Stimulated activated CD4-positive, alpha-beta T cell treated with anti-CD3 and anti-CD28 coated beads, Interleukin-2, amount 100 ng/mL, for 4 hours (primary cell): ENCODE measurements at places on chromosomes 7 and 10.

DNA sequence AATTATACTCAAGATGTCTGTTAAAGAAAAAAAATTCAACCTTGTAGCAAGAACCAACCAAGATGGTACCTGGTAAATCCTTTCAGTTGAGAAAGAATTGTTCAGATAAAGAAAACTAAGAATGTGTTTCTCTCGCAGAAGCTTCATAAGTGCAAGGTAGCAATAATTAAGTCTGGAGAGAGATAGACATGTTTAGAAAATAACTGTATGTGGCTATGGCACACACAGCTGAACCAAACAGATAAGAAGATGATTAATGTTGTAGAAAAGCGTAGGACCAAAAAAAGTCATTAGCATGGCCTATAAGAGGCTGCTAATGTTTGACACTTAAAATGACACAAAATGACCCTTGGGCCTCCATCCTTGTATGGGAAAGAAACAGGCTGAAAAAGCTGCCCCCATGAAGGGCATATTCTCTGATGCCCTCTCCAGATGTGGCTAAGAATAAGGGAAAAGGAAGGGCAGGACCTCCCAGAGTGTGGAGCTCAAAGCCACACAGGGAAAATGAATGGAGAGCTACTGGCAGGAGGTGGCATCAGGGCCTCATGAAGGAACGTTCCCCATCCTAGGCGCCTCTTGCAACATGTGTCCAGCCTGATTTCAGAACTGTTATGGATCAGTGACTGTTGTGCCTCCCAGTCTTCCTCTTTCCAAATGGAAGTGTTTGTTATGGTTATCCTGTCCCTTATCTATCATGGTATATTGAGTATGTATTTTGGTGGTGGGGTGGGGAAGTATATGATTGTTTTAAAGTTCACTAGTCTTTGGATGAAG lies 30.7 kb downstream of the TLL2 start:
- DNase-seq = no peak

DNA sequence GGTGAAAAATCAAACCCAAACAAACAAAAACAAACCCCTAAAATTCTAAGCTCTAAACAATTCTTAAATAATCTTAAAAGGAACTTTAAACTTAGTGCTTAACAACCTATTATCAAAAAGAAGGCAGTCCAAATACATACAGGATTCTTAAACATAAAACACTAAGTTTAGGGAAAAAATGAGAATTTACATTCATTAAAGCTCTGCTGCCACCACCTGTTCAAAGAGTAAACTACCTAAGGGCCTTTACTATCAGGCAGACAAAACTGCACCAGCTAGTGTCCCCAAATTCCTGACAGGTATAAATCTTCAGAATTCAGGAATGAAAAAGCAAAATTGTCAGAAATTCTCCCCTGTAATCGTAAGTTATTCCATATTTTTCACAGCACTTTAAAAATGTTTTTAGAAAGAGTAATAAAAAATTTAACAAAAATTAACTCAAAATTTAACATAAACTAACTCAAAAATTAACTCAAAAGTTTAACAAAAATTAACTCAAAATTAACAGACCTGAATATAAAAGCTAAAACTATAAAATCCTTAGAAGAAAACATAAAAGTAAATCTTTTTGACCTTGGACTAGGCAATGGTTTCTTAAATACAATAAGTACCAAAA lies 55.1 kb downstream of the PDZD8 start:
- no peak for DNase-seq

DNA sequence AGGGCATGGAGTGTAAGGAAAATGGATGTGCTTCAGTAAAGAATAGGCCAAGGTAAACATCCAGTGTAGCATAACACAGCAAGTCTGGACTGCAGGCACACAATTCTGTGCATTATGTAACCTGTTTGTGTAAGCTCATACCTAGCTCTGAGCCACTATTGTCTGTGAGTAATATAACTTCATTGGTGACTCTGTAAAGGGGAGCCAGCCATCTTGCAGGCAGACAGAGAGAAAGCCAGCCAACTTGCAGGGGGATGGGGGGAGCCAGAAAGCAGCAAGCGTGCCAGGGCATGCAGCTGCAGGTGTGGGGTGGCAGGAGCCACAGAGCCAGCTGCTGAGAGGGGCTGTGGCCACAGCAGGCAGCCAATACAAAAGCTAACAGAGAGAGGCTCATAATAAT lies 449.2 kb downstream of the IPMK start:
- DNase-seq = no peak

DNA sequence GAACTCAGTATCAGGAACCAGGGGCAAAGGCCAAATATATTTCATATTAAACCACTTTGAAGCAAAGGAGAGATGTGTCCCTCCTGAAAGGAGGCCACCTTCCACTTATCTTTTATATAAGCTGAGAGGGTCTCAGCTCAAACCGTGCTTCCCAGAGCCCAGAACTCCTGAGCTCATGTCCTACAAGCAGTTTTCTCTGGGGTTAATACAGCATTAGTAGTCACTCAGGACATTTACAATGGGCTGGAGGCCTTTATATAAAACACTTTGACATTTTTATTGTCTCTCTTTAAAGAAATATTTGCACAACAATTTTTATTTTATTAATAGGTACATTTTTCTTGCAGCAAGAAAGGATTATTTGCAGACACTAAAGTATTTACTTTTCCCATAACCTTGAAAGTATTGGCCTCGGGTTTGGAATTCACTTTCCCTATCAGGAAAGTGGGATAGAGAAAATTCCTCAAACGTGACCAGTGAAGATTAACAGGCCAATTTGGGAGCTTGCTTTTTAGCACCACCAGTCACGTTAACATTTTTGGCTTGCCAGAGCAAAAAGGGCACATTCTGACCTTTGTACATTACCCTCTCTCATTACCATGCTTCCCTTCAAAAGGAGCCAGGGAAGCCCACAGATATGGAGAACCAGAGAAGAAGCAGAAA lies 464.9 kb upstream of the NRP1 start:
- DNase-seq = no peak

DNA sequence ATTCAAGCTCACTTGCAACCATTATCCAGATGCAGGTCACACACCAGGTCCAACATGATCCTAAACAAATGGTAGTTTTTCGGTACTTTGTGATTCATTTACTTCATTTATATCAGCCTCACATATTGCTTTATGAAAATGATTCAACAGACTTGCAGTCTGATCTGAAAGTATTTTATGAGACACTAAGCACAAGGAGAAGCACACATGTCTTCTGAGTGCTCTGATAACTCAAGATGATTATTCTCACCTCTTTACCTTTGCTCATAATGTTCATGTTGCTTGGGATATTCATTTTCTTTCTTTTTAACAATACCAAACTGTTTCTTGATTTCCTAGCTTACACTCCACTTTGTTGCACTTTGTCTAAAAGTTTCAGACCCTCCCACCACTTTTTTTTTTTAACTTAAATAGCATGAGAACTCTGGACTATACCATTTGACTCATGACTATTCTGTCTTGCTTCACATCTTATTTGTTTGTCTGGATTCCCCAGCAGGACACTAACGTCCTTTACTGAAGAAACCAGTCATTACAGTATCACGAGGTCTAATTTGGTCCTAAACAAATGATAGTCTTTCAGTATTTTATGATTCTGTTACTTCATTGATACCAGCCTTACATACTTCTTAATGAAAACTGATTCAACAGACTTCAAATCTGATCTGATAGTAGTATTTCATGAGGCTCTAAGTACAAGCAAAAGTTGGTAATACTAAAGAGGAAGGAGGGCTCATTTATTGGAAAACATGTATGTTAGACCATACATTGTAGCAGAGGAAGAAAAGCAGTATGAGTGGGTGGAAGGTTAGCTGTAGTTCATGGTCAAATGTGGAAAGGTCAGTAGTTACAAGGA lies 171.8 kb upstream of the AHR start:
- no peak for DNase-seq

DNA sequence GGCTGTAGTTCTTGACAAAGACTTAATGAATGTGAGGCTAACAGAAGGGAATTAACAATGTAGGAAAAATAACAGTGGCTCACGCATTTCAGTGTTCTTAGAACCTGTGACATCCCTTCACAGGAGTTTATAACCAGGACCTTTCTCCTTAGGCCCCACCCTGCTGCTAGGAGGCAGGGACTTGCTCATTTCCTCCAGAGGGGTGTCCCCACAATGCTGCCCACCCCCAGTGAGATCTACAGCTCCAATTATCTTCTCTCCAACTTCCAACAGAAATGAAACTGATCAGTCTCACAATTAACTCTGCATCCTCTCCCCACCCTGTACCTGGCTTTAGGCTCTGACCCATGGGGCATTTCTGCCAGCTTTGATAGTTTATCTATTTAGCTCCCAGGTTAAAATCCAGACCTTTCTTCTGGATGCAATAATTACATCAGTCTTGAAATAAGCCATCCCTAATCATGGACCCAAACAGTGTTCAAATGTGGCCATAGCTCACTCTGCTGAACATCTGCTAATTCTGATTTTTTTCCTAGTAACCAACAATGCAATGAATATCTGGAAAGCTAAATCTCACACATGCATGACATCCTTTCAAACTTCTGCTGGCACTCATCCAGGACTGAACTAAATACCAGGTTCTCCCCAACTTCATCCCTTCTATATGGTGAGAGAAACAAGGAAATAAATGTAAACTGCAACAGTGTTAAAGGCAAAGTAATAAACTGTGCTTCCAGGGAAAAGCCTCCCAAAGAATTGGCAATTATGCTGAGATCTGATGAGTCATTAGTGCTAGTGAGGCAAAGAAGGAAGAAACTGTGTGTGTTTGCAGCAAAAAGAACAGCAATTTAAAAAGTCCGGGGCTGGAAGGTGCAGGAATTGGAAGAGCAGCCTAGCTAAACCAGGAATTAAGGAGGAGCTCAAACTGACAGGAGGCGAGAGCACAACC lies 64.6 kb downstream of the HERPUD2 start:
- DNase-seq = no peak
